Thyroid gland (tissue), 4 donors: ENCODE measurements at places on chromosomes 6 and 20. TPM values are rescaled to one million over a fixed set of nuclear protein-coding genes. Genes with fewer than 3 reads are reported as not detected.

- DNase-seq: no peak
Measured at GRCh38 chr6:170524172-170524502, 29.0 kb downstream of the PSMB1 start.

DNA sequence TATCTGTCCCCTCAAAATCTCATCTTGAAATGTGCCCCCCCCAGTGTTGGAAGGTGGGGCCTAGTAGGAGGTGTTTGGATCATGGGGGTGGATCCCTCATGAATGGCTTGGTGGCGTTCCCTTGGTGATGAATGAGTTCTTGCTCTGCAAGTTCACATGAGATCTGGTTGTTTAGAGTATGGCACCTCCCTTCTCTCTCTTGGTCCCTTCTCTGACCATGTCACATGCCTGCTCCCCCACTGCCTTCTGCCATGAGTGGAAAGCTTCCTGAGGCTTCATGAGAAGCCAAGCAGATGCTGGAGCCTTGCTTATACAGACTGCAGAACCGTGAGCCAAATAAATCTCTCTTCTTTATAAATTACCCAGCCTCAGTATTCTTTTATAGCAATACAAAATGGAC lies 70.9 kb downstream of the MAN1A1 start:
- DNase-seq: no peak

DNA sequence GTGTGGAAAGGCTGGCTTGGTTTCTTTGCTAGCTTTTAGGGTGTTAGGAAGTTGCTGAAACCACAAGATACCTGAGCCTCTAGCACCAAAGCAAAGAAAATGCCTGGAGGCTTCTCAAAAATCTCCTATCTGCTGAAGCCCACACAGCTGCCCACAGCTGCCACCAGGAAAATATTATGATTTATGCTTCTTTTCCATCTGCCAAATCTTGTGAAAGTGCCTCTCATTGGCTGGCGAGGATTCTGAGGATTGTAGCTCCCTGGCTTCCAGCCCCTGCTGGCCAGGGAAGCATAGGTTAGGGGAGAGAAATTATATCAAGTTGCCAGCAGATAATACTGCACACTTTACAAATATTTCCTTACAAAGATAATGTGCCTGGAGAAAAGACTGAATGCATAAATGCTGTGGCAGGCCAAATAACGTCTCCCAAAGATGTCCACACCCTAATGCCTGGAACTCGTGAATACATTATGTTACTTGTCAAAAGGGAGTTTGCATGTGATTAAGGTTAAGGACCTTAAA lies 98.4 kb downstream of the MRPL14 start:
- no peak for DNase-seq

DNA sequence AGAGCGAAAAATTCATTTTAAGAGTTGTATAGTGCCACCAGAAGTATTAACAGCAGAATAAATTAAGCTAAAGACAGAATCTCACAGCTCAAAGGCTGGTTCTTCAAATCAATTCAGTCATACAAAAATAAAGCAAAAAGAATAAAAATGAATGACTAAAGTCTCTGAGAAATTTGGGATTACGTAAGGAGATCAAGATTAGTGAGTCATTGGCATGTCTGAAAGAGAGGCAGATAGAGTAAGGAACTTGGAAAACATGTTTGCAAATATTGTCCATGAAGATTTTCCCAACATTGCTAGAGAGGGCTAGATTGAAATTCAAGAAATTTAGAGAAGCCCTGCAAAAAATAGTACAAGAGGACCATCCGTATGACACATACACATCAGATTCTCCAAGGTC lies 1413.9 kb upstream of the ADGRB3 start:
- DNase-seq: no peak

OR5V1 gene
- not detected for total RNA-seq

DNA sequence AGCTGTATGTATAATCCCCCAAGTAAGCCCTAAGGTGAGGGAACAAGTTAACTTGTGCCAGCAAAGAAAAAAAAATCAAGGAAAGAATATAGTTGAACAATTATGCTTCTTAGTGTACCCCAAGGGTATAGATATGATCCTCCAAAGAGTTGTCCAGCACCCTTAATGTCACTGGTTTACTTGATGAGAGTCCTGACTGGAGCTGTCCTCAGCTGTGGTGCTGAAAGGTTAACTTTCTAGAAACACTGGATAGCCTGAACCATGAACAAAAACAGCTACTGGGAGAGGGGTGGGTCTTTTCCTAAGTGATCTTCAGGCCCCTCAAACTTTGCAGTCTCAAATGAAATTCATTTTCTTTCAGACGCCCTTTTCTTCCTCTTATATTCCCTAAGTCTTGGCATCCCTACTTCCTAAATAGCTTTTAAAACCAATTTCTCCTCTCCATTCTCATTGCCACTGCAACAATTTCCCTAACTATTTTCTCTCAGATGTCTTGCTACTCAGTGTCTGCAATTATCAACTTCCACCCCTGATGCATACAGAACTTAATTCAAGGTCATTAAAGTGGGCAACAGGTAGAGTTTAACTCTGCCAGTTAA lies 83.5 kb upstream of the PROKR2 start:
- no peak for DNase-seq
